ENCODE measurements at places on chromosomes 4 and X. TPM values are rescaled to one million over a fixed set of nuclear protein-coding genes. Genes with fewer than 3 reads are reported as not detected.

The KLHL13 gene
- total RNA-seq: 14.2 TPM

The PLS3 gene
- 119 TPM for total RNA-seq

The PLP1 gene
- total RNA-seq: 2.1 TPM

The FABP2 gene
- not detected for total RNA-seq

The MAGED1 gene
- 79.8 TPM for total RNA-seq

The SMPX gene
- not detected for total RNA-seq

The PDZD4 gene
- total RNA-seq: 10.6 TPM

- no peak for DNase-seq
Measured at GRCh38 chr4:144350706-144351105, 210.2 kb upstream of the GYPA start.

DNA sequence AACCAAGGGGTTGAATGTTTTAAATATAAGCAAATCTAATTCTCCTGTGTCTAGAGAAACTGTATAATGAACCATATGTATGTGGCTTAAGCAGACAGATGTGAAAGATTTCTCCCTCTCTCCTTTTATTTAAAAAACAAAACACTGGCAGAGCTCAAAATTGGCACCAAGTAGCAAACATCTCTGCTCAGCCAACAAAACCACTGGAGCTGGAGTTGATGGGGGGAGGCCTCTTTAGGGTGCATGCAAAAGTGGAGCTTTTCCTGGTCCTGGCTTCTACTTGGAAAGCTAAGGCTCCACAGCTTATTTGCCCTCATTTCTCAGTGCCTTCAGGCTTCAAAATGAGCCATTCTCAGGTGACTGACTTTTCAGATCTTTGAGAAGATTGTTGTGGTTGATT lies 95.6 kb downstream of the REPS2 start:
- no peak for DNase-seq

- no peak for DNase-seq
Measured at GRCh38 chr4:111215755-111216154, 592.9 kb upstream of the PITX2 start.

- no peak for DNase-seq
Measured at GRCh38 chrX:26783512-26784225, 567.7 kb downstream of the MAGEB5 start.

DNA sequence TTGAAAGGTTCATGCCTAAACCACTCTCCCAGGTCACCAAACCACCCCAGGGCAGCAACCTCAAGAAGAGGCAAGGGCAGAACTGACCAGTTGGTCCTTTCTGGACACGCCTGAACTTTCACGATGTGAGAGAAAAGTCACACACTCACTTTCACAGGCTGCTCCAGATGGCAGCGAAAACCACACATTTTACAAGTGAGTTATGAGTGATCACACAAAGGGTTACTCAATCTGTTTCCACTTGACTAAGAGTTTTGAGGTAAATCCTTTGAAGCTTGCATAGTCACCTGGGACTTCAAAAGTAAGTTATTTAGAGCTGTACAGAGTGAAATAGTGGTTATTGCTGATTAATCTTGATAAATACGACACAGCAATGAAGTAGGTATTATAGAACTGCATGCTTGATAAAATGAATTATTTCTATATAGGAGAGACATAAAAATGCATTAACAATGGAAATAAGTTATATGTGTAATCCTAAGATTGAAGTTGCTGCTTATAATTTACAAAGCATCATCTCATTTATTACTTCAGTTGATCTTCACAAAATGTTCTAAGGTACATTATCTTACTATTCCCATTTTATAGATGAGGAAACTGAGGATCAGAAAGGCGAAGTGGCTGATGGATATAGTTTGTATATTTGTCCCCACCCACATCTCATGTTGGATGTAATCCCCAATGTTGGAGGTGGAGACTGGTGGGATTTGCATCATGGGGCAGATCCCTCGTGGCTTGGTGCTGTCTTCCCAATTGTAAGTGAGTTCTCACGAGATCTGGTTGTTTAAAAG lies 103.0 kb upstream of the KLF3 start:
- DNase-seq: no peak

- DNase-seq: no peak
Measured at GRCh38 chr4:71151054-71151453, 157.6 kb downstream of the DCK start.
